T-cell (primary cell): ENCODE measurements at places on chromosomes 2 and 18. TPM values are rescaled to one million over a fixed set of nuclear protein-coding genes. Genes with fewer than 3 reads are reported as not detected.

GRCh38 chr2:118593257-118593656 is 254.2 kb downstream of the EN1 start:
- DNase-seq: no peak

- DNase-seq: no peak
Observed at GRCh38 chr2:70793450-70793849, 3.0 kb upstream of the FIGLA start.

GRCh38 chr2:64625299-64626145 is 28.2 kb downstream of the SERTAD2 start:
- no peak for DNase-seq

- DNase-seq: no peak
Observed at GRCh38 chr2:204468746-204469429, 76.4 kb upstream of the PARD3B start.

DNA sequence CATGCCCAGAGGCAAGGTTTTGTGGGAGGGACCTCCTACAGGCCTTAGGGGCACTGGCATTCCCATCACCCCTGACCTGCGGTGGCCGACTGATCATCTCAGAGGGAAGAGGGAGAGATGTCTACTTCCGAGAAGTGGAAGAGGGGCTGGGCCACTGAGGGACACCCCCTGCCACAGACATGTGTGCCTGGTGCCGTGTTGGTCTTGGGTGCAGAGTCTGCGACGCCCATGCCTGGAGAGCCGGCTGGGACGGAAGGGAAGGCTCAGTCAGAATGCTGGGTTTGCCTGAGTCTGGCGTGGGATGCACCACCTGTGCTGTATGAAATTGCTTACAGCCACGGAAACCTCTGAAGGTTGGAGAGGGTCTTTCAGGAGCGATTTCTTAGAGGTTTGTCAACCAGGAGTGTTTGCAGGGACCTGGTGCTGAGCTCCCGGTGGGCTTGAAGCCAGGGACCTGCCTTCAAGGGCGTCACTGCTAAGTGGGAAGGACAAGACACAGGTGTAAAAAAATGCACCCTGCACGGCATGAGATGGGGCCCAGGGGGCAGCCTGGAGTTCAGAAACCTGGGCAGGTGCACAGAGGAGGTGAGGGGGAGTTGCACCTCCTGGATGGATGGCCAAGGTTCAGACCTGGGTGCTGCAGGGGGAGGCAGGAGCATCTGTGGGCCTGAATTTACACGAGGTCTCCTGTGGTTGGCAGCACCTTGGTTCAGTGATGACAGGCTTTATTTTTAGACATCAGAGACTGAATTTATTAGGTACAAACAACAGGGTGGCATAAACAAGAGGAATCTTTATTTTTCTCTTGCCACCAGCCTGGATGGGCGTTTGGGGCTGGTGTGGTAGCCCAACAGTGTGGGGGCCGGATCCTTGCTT is 100.3 kb downstream of the CTIF start:
- DNase-seq: no peak

GRCh38 chr2:174344716-174345461 is 10.1 kb downstream of the SP9 start:
- DNase-seq: no peak

DNA sequence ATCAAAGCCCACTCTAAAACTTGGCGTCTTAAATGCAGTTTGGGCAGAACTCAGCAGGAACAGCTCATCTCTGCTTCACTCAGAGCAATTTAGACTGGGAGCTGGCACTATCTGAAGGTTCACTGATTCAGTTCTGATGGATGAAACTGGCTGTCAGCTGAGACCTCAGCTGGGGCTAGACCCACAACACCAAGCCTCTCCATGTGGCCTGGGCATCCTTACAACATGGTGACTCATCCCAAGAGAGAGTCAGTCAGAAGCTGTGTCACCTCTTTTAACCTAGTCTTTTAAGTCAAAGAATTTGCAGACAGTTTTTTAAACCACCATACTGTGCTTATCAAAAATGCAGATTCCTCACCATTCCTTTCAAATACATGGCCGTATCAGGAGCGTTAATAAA is 62.6 kb upstream of the ZNF397 start:
- no peak for DNase-seq

DNA sequence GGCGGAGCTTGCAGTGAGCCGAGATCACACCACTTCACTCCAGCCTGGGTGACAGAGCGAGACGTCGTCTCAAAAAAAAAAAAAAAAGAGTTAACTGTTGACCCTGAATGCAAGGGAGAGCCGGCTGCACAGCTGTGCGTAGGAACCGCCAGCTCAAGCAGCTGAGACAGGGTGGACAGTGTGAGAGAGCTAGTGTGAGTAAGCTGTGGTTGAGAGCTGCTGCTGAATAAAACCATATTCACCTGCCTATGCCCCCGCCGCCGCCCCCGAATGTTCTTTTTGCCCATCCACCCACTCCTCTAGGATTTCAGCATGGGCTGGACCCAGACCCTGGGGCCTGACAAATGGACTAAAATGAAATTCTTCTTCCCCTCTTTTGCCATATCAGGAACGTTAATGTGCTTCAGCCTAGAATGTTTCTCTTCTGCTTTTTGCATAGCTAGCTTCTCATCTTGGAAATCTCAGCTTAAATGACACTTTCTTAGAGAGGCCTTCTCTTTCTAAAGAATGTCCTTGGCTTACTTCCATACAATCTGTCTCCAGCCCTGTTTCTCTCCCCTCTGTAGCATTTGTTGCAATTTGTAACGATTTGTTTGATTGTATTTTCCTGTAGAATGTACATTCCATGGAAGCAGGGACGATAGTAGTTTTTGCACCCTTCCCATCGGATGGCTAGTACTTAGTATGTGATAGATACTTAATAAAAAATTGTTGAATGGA is 142.7 kb downstream of the KLHL14 start:
- no peak for DNase-seq

DNA sequence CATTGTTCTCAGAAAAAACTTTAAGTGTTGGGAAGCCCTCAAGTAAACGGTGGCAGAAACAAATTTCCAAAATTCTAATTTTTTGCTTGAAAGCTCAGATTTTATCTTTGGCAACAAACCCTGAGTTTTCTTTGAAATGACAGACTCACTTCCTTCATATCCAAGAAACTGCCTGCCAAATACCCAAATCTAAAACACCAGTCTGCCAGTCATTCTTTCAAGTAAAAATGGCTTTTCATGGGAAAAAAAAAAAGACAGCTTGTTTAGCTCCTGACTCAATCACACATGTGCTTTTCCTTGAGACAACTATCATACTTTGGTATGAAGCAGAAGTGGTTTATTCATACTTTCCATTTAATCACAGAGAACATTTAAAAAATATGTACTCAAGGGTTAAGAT is 40.6 kb upstream of the CSRNP3 start:
- DNase-seq: no peak

- no peak for DNase-seq
Observed at GRCh38 chr2:23495661-23496114, 110.7 kb downstream of the KLHL29 start.

GRCh38 chr2:187552381-187552780 is 1.9 kb downstream of the TFPI start:
- no peak for DNase-seq

GRCh38 chr18:59381949-59382348 is 22.9 kb upstream of the LMAN1 start:
- no peak for DNase-seq

DNA sequence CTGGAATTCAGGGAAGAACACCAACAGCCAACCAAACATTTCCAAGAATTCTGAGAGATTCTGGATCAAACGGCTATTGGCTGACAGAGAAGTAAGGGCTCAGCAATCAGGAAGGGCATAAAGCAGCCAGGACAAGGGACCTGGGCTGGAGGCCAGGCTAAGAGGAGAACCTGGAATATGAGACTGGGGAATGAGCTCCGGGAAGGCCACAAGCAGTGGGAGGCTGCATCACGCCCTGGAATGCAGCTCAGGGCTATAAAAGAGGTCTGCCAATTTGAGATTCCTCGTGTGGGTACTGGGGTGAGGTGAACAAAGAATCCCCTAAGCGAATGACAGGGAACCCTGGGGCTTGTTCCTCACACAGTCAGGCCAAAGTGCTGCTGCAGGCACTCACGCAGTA is 60.4 kb downstream of the ANO7 start:
- no peak for DNase-seq

GRCh38 chr2:45843136-45843535 is 191.7 kb downstream of the PRKCE start:
- no peak for DNase-seq

- DNase-seq: no peak
Observed at GRCh38 chr2:53058526-53058925, 709.1 kb upstream of the CHAC2 start.

- no peak for DNase-seq
Observed at GRCh38 chr2:134052173-134052572, 201.7 kb upstream of the MGAT5 start.

GRCh38 chr2:66496670-66497420 is 61.9 kb downstream of the MEIS1 start:
- no peak for DNase-seq

DNA sequence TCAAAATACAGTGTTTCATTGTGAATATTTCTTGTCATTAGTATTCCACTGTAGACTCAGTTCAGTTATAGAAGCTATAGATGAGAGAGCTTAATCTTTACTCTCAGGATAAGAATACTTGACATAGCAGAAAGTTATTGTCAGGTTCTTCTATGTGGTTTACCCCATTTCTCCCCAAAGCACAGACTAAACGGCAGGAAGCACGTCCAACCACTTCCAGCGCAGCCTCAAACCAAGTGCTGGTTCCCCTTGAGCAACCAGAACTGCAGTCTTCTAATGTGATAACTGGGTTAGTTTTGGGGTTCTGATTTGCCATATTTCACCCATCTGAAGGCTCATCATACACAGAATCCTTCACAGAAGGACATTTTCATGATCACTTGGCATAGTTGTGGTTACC is 324.7 kb downstream of the SLC8A1 start:
- no peak for DNase-seq

DNA sequence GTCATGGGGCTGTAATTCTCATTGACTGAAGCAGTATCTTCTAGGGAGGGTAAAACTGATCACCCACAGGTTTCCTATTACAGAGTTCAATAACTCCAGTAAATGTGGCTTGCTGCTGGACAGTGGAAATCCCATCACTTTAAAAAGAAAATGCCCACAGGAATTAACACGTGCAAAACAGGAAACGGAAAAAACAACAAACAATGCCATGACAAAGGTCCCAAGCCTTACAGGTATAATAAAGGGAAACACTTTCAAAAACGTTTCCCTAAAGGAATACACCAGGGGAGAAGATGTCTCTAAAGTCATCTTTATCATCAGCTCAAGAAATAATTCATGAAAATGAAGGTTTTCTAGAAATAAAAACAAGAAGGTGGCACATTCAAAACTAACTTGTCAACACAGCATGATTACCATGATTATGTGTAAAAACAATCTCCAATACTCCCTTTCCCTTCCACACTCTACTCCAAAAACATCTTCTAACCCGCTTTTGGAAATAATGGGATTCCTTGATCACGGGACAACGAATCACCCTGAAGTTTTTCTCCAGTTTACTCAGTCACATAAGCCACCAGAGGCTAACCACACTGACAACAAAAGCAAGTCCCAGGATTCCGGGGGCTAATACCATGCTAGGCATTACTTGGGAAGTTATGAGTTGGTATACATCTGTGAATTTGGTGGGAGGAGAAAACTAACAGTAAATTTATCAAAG is 167.9 kb downstream of the TCF4 start:
- DNase-seq: no peak

DNA sequence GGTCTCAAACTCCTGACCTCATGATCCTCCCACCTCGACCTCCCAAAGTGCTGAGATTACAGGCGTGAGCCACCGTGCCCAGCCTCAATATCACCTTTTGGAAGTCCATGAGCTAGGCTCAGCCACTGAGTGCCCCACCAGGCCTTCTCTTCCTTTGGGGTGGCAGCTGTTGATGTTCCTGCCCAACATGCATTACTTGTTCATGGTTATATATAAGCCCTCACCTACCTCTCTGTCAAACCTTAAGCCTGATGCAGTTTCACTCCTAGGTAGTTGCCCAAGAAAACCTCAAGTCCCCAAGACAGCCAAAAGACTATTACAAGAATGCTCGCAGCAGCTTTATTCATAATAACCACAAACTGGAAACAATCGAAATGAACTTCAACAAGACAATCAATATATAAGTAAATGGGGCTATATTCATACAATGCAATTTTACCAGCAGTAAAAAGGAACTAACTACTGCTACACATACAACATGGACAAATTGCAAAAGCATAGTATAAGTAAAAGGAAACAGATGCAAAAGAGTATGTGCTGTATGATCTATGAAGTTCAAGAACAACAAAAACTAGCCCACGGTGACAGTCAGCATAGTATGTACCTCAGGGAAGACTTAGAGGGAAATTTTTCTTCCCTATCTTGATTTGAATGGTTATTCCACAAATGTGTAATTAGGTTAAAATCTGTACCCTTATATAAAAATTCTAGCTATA is 59.6 kb upstream of the REL start:
- DNase-seq: no peak

GRCh38 chr18:48860269-48861180 is 90.2 kb downstream of the SMAD7 start:
- DNase-seq: no peak

DNA sequence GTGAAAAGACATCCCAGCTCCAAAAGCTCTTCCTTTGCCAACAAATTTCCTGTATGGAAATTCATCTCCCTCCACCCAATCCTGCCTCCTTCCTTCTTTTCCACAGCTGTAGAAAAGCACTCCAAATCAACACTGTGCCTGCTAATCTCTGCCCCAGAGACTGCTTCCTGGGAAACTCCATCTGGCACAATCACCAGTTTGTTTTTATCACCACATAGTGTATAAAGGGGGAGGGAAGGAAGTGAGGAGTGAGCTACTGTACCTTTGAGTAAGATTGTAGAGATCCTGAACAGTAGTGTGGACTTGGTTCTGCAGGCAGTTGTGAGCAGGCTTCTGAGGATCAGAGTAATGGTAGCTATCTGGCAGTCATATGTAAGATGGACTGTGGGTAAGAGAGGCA is 14.7 kb upstream of the FAM237A start:
- DNase-seq: no peak

DNA sequence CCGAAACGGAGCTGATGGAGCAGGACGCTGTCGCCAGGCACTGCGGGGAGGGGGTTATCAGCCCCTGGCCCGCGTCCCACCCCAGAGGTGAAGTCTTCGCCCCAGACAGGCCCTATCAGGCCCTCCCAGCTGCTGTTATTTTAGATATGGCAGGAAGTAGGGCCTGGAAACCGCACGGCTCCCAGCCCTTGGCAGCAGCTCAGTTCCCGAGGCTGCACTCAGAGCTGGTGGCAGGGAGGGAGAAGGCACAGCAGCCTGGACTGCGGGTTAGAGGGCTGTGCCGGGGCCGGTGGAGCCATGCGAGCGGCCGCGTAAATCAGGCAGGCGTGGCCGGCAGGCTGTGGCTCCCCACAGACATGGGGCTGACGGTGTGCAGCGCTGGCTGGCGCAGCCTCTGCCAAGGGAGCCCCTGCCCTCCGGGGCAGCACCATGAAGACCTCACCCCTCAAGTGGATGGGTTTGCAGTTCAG is 111.4 kb downstream of the NFATC1 start:
- peak; percentile 21 for DNase-seq

- DNase-seq: no peak
Observed at GRCh38 chr2:21792571-21792970, 668.8 kb downstream of the TDRD15 start.

PTPRN gene
- total RNA-seq: not detected

TMEM182 gene
- 6.9 TPM for total RNA-seq

ALPG gene
- total RNA-seq: not detected

LCT gene
- total RNA-seq: 0.26 TPM

FNDC4 gene
- total RNA-seq: 0.98 TPM

PLEKHA3 gene
- total RNA-seq: 28.9 TPM

CCDC74A gene
- total RNA-seq: 1.2 TPM

EVA1A gene
- not detected for total RNA-seq

DTNA gene
- not detected for total RNA-seq
